ENCODE measurements at places on chromosomes 16 and 17.

- no peak for DNase-seq
These were observed 9.2 kb upstream of the PRM1 start for GRCh38 chr16:11290102-11290893.

DNA sequence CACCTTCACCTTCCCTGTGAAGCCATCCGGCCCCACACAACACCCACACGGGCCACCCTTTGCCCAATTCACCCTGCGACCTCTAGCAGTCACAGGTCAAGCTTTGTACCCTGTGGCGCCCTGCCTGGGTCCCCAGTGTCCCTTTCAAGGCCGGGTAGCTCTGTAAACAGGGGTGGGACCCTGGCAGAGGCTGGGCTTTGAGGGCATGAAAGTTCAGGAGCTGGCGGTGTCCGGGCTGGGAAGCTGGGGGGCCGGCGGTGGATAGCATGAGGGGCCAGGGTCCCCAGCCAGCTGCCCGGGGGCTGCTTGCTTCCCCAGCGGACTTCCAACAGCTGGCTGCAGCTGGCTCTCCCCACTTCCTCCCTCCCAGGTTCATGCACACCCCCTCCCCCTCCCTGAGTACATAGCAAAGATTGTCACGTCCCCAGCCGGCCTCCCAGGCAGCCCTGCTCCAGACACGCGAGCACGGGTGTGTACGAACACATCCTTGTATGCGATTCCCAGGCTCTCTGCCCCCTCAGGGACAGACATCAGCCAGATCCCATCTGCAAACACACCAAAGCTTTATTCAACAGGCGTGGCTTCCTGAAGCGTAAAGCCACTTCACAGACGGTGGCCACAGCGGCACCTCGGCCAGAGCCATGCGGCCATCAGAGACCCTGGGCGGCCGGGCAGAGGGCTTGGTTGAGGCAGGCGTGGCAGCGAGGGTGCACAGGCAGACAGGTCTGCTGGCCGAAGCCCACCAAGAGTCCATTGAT lies 8.2 kb downstream of the NTHL1 start:
- DNase-seq, result peak; percentile 87

GRCh38 chr17:43556292-43556691 lies 10.2 kb upstream of the ETV4 start:
- DNase-seq, result peak; percentile 94

DNA sequence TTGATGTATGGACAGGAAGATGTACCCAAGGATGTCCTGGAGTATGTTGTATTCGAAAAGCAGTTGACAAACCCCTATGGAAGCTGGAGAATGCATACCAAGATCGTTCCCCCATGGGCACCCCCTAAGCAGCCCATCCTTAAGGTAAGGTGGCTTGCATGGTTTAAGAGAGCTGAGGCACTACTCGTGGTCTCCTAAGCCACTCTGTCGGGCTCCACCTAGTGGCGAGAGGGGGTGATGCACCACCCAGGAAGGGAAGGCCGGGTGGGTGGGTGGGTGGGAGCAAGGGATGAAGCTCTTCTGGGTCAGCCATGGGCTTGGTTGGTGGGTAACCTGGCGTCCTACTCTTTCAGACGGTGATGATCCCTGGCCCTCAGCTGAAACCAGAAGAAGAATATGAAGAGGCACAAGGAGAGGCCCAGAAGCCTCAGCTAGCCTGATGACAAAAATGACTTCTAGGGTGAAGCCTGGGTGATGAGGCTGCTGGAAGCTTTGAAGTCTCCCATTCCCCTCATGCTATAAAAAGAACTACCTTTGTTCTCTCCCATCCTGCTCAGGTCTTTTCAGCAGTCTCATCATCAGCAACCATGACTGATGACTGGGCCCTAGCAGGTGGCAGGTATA lies 21.5 kb downstream of the GPR179 start:
- DNase-seq, result peak; percentile 83

DNA sequence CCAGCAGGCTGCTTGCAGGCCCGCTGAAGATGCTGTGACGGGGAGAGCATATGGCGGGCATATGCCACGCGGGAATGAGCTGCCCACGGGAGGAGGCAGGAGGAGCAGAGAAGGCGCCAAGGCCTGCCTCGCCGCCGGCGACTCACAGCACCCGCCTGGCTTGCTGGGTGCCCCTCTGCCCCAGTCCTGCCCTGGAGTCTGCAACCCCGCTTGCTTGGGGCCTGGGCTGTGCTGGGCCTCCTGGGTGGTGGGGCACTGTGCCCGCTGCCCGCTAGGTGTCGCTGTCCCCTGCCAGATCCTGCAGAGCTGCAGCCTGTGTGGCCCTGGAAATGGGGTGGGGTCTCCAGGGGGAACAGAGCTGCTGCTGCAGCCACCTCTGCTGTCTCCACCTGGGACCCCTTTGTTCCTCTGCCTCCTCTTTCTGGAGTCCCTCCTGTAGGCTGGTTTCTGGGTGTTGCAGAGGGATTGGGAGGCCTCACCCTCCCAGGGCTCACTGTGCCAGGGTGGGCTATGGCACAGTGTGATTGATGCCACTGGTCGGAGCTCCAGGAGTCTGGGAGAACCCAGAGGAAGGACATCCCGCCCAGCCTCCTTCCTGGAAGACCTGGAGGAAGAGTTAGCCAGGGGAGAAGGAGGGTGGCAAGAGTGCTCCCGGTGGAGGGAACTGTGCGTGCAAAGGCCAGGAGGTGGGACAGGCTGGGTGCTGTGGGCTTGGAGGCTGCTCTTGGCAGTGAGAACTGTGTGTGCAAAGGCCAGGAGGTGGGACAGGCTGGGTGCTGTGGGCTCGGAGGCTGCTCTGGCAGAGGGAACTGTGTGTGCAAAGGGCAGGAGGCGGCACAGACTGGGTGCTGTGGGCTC lies 141.0 kb upstream of the CIBAR2 start:
- DNase-seq, result peak; percentile 88

DNA sequence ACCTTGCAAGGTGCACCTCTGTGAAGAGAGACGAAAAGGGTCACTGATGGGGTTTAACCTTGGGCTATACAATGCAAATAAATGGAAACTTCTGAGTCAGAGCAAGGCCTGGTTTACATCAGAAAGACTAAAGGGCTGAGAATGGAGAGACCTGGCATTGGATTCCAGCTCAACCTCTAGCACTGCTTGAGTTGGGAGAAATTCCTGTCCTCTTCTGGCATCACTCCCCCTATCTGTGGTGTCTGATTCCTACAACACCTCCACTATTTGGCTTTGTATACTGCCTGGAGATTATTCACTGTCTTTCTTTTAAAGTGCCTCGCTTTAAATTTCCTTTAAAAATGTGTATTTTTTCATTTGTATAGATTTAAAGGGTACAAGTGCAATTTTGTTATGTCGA lies 68.8 kb downstream of the GPR139 start:
- no peak for DNase-seq

GRCh38 chr16:2692251-2692947 lies 10.1 kb downstream of the KCTD5 start:
- no peak for DNase-seq

GRCh38 chr16:84049403-84050060 lies 6.9 kb upstream of the SLC38A8 start:
- no peak for DNase-seq

GRCh38 chr17:51238255-51238887 lies 21.5 kb downstream of the MBTD1 start:
- DNase-seq, result no peak

- no peak for DNase-seq
These were observed 796 bp downstream of the NT5M start for GRCh38 chr17:17303847-17304490.

DNA sequence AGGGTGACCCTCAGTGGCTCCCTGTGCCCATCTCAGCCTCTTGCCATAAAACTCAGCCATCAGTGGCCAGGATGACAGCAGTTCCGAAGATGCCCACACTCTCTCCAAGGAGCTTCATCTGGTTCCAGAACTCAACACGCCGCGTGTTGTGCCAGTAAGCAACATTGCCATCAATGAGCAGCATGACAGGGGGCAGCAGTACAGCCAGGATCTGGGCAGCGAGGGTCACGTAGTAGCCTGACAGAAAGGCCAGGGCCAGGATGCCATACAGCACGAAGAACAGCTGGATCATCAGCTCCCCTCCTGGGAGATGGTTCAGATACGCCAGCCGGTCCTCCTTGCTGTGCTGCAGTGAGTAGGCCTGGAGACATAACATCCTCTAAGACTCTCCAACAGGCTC lies 2.9 kb downstream of the TMEM101 start:
- DNase-seq, result no peak

DNA sequence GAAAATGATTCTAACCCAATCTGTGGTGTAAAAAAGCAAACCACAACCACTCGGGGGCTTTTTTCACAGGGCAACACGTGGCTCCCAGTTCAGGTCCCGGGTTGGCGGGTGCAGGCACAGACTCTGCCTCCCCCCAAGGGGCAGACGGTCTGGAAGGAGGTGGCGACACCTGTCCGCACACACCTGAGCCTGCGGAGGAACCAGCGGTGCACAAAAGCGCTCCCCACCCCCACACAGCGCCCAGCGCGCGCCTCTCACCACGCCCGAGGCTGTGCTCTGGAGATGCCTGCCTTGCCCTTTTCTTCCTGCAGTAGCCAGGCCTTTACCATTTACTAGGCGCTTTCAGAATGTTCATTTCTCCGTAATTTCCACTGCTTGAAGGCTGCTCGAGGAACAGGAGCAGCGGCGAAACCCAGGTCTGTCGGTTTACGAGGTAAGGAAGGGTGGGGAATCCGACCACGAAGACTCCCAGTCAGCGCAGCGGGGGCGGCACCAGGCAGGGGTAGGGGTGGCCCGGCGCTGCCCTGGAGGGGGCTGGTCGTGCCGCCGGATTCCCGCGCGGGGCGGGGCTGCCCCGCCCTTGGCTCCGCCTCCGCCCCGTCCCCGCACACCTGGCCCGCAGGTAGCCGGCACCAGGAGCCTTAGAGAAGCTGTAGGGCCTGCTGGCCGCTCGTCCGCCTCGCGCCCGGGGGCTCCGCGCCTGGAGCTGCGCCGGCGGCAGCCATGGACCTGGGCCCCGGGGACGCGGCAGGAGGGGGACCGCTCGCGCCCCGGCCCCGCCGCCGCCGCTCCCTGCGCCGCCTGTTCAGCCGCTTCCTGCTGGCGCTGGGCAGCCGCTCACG lies at the start of gene USP43:
TSS of gene USP43 (plus strand) at position 608 of the 842 bp plus-strand sequence. CDS start at position 724, 116 bp downstream.
- peak; percentile 56 for DNase-seq

- DNase-seq, result peak; percentile 76
These were observed 15.4 kb upstream of the KATNB1 start for GRCh38 chr16:57720142-57720575.

DNA sequence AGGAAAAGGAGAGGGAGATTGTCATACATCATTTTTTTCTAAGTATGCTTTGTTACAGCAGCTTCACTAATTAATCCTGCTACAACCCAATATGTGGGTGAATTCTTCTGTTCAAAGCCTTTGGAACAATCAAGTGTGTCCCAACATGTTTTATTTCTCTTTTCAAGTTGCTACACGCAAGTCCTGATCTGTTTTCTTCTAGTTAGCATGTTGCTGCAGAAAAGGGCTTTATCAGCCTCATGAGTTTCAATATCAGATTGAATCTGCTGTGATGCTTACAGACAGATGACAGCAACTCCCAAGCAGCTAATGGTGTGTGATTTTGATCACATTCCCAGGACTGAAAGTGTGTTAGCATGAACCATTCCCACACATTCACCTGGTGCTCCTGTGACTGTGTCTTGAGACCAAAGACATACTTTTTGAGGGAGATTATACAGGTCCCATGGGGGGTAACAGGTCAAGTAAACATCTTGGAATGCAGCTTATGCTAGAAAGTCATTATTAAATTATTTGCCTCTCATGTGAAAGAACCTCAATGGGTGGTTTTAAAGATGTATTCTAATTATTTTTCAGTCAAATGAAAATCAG lies 96.9 kb upstream of the KCNJ16 start:
- DNase-seq, result no peak

GRCh38 chr17:39667262-39667944 lies 850 bp upstream of the PNMT start:
- no peak for DNase-seq

DNA sequence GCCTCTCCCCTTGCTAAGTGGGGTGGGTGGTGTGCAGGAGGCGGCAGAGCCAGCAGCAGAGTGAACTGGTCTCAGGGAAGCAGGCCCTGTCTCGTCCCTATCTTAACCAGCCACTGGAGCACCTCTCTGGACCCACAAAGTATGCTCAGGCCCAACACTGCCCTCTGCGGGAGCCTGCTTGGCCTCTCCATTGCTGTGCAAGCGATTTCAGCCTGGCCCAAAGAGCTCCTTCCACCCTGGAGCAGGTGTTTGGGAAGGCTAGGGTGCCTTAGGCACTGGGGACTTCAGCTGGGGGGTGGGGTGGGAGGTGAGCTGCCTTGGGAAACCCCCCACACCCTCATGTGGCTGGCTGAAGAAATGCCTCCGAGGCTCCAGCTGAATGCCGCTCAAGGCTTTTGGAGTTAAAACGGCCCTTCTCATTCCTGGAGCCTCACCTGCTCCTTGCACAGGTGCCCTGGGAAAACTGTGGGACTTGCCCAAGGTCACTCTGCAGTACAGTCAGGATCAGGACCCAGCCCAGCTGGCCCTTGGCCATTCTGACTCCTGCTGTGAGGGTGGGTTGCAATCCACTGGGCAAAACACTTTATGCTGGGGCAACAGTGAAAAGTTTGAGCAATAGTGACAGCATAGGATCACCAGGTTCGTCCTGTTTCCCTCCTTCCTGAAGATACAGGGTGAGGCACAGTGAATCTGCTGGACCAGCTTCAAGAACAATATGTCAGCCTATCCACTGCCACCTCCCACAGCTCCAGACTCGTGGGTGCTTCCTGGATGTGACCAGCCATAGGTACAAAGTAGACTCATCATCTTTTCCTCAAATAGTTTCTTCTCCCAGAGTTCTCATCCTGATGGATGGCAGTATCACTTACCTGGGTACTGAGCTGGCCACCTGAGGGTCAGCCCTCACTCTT lies 5.9 kb upstream of the UBE2O start:
- peak; percentile 74 for DNase-seq

DNA sequence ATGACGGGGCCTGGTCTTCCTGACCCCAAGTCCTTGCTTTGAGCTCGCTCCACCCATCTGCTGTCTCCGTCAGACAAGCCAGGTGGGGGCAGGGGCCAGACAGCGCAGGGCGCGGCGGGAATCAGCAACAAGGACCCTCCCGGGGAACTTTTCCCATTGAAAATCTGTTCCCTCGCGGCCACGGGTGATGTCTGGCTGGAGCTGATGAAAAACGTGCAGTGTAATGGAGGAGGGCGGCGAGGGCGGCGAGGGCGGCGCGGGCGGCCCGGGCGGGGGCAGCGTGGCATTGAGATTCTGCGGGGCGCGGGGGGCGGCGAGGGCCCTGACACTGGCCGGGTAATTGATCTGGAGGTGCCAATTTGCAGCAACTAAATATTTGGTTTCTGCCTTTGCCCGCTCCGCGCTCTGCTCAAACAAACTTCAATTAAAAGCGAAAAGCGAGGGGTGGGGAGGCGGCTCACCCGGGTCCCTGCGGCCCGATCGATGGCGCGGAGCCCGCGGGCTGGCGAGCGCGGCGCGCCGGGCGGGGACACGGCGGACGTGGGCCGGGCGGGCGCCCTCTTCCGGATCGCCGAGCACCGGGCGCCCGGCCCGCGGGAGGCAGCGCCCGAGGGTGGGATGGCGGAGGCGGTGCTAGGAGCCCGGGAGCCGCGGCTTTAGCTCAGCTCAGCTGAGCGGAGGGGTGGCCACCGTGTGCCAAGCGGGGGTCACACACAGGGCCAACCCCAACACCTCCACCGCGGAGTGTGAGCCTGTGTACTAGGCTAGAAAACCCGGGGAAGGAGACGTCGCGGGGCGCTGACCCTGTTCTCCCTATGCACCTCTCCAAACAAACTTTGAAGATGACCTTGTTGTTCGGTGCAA lies 32.4 kb downstream of the DCAKD start:
- peak; percentile 94 for DNase-seq
